ENCODE measurements at places on chromosomes 16 and 17. TPM values are rescaled to one million over a fixed set of nuclear protein-coding genes. Genes with fewer than 3 reads are reported as not detected.
A peak's percentile ranks its signal among the peaks of the same experiment; 100 is the strongest.

GRCh38 chr16:86925067-86925791 lies 346.9 kb downstream of the FOXL1 start:
- H3K27ac ChIP-seq: no peak overlapping the region
- H3K4me3 ChIP-seq: no peak overlapping the region
- peaks cover 9% of the 10 kb centered on the region for H3K36me3 ChIP-seq

DNA sequence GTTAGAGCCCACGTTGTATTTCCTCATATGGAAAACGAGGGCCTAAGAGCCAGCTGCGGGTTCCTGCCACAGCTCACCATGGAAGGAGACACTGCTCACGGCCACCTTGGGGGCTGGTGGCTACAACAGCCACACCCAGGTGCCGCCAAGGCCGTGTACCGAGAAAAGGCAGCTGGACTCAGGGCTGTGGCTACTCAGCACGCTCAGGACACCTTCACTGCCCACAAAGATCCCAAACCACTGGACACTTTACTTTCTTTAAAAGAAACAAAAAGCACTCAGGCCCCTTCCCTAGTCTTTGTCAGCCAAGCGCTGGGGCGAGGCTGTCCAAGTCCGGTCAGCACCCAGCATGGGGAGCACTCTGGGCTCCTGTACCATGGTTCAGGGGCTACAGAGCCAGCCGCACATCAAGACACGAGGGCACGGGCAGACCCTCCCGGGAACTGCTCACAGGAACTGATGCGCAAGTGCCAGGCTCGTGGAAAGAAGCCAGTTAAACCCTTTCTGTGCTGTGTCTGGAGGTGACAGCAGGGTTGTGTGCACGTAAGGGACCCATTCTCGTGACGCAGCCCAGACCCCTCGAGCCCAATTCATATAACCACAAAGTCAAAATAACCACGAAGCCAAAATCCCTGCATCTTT lies 18.5 kb downstream of the SLC16A3 start:
- peaks cover 95% of the 10 kb centered on the region for H3K36me3 ChIP-seq
- H3K27me3 ChIP-seq: peaks cover 2% of the 10 kb centered on the region
- DNase-seq: no peak
- no peak overlapping the region for H3K27ac ChIP-seq

GRCh38 chr16:76346210-76346609 lies 69.0 kb downstream of the CNTNAP4 start:
- no peak overlapping the region for H3K4me3 ChIP-seq
- no peaks in the 10 kb centered on the region for H3K36me3 ChIP-seq
- no peak overlapping the region for H3K27ac ChIP-seq
- H3K4me1 ChIP-seq: no peaks in the 10 kb centered on the region
- H3K27me3 ChIP-seq: no peaks in the 10 kb centered on the region

GRCh38 chr17:11326492-11326891 lies 85.5 kb downstream of the SHISA6 start:
- H3K36me3 ChIP-seq: no peaks in the 10 kb centered on the region
- H3K4me3 ChIP-seq: no peak overlapping the region
- H3K4me1 ChIP-seq: peaks cover 3% of the 10 kb centered on the region
- no peak for DNase-seq
- H3K27me3 ChIP-seq: no peaks in the 10 kb centered on the region
- H3K27ac ChIP-seq: no peak overlapping the region

GRCh38 chr16:7090628-7091115 lies 242.0 kb upstream of the RBFOX1 start:
- H3K4me1 ChIP-seq: no peaks in the 10 kb centered on the region
- H3K4me3 ChIP-seq: no peak overlapping the region

GRCh38 chr16:96935-97381 lies 18.9 kb downstream of the MPG start:
- peaks cover 2% of the 10 kb centered on the region for H3K36me3 ChIP-seq
- H3K4me1 ChIP-seq: no peaks in the 10 kb centered on the region
- DNase-seq: peak; percentile 95
- H3K27me3 ChIP-seq: no peaks in the 10 kb centered on the region
- H3K27ac ChIP-seq: no peak overlapping the region

DNA sequence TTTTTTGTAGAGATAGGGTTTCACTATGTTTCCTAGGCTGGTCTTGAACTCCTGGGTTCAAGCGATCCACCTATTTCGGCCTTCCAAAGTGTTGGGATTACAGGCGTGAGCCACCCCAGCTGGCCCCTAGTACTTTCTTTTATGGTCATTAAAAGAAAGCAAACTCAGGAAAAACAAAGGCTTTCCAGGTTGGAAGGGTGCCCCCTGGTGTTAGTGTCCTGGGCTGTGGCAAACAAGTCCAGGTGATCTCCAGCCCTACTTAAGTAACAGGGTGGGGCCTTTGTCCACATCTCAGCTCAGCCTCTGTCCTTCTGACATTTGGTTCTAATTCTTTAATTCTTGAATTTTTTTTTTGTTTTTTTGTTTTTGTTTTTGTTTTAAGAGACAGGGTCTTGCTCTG lies 6.9 kb downstream of the IGFBP4 start:
- peak; percentile 79 for DNase-seq
- no peak overlapping the region for H3K4me3 ChIP-seq
- H3K27me3 ChIP-seq: no peaks in the 10 kb centered on the region
- H3K27ac ChIP-seq: no peak overlapping the region

GRCh38 chr17:54307351-54307750 lies 484.6 kb downstream of the KIF2B start:
- H3K4me3 ChIP-seq: no peak overlapping the region
- H3K4me1 ChIP-seq: no peaks in the 10 kb centered on the region
- H3K27me3 ChIP-seq: no peaks in the 10 kb centered on the region
- no peaks in the 10 kb centered on the region for H3K36me3 ChIP-seq

Gene ENGASE
- total RNA-seq: 21.1 TPM

- no peaks in the 10 kb centered on the region for H3K36me3 ChIP-seq
- no peaks in the 10 kb centered on the region for H3K27me3 ChIP-seq
- H3K4me1 ChIP-seq: no peaks in the 10 kb centered on the region
- DNase-seq: no peak
Measured at GRCh38 chr17:33284022-33284421, 9.1 kb downstream of the ASIC2 start.

DNA sequence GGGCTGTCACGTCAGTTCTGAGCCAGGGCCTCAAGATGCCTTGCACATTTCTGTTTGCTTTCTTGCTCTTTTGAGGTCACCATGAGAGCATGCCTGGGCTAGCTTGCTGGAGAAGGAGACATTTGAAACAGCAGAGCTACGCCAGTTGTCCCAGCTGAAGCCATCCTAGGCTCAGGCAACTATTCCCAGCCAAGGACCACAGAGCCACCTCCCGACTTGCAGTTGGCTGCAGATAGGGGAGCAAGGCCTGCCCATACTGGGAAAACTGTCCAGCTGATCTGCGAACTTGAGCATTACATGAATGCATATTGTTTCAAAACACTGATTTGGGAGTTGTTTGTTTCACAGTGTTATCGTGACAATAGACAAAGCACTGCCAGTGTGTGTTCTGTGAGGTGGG lies 340.8 kb downstream of the XYLT1 start:
- no peak overlapping the region for H3K4me3 ChIP-seq
- H3K4me1 ChIP-seq: no peaks in the 10 kb centered on the region
- no peaks in the 10 kb centered on the region for H3K27me3 ChIP-seq
- DNase-seq: no peak
- peaks cover 30% of the 10 kb centered on the region for H3K36me3 ChIP-seq
- no peak overlapping the region for H3K27ac ChIP-seq

Data from H9 (cell line).